ENCODE measurements at places on chromosomes 6 and 20.

GRCh38 chr6:34247481-34248197, 1.2 kb downstream of the SMIM29 start:
- DNase-seq, result no peak

GRCh38 chr6:134063121-134063965, 10.9 kb upstream of the SLC2A12 start:
- no peak for DNase-seq

GRCh38 chr6:131768964-131769363, 38.9 kb upstream of the ENPP1 start:
- no peak for DNase-seq

GRCh38 chr6:33442283-33442682, 12.1 kb upstream of the ZBTB9 start:
- DNase-seq, result no peak

DNA sequence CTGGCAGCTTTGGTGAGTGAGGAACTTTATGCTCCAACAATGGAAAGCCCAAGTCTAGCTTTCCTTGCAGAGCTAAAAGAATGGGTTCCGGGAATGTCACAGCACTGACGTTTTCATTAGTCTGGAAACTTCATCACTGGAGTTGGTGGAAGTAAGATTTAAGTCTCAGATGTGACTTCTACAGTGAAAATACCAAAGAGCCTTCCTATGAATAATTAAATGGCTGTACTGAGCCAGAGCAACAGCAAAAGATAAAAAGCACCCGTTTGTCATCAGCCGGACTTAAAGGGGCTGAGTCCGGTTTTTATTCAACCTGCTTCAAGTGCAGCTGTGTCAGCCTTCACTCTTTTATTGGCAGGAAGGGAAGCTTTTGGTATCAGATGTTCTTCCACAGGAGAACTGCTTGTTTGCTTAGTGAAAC, 46.5 kb upstream of the SHLD1 start:
- no peak for DNase-seq

GRCh38 chr6:96065213-96065612, 49.4 kb downstream of the FUT9 start:
- DNase-seq, result no peak

GRCh38 chr6:43623880-43624785, 4.9 kb downstream of the GTPBP2 start:
- no peak for DNase-seq
